Stimulated activated CD8-positive, alpha-beta memory T cell treated with anti-CD3 and anti-CD28 coated beads, Interleukin-4, amount 100 ng/mL, for 1 hour (primary cell): ENCODE measurements at places on chromosomes 12 and 14.

- DNase-seq = no peak
Measured at GRCh38 chr12:69179786-69180185, 59.6 kb upstream of the CPSF6 start.

GRCh38 chr14:67492538-67492937 lies 4.0 kb upstream of the TMEM229B start:
- no peak for DNase-seq

DNA sequence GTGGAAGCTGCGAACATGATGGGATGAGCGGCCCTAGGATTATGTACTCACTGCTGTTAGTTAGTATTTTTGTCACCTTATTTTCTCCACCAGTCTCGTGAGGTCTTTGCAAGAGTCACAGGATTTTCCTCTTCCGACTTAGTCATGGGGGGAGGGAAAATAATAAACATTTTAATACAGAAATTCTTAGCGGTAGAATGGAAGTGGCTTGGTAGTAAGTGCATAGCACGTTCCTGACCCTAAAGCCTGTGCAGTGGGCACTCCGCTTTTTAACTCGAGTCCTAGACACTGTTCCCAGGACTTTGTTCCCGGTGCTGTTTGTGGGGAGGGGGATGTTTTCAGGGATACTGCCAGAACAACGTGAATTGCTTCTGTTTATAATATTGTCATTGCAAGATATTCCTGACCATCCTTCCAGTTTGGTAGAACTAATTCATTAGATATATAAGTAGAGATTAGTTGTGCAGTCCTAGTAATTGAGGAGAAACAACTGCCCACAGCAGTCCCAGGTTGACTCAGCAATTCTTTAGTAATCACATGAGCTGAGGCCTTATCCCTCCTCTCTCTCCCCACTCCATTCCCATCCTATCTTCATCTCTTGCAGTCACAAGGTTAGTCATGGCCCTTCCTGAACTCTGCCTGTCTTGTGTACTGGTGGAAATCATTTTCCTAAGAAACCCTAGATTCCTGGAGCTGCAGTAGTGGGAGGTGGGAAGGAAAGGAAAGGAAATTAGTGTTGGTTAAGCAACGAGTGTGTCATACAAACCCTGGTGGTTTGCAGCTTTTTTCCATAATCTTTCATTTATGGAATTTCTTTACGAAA lies 799 bp downstream of the SLC38A6 start:
- no peak for DNase-seq

- DNase-seq = no peak
Measured at GRCh38 chr12:47085815-47086252, 6.1 kb upstream of the AMIGO2 start.

DNA sequence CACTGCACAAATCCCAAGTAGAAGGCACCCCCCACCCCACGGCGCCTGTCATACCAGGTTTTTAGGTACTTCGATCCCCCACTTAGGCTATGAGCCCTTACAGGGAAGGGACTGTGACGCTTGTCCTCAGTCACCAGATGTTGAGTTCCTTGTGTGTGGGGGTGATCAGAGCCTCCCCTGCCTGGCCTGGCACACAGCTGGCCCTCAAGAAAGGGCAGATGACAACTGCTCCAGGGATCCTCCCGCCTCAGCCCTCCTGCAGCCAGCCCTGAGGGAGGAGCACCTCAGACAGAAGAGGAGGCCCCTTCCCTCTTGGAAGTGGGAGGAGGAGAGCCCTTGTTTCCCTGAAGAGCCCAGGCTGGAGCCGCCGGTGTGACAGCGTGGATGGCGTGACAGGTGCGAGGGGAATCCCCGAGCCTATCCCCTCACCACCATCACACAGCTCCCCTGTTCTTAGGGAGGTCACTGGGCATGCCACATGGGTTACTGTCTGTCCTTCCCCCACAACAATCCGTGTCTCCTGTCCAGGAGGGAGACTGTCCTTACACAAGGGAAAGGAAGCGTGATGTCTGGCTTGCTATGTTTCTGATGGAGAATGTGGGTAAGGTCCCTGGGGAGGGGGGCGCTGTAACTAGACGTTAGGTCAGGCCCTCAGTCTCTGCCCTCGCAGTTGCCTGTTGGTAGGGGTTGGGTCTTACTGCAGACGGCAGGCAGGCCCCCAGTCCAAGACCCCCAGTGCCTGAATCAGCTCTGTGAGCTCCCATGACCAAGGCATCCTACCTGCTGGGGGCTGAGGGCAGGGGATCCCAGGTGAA lies 31.4 kb downstream of the P2RX4 start:
- no peak for DNase-seq

- DNase-seq = no peak
Measured at GRCh38 chr12:18849761-18850160, 111.8 kb downstream of the CAPZA3 start.

DNA sequence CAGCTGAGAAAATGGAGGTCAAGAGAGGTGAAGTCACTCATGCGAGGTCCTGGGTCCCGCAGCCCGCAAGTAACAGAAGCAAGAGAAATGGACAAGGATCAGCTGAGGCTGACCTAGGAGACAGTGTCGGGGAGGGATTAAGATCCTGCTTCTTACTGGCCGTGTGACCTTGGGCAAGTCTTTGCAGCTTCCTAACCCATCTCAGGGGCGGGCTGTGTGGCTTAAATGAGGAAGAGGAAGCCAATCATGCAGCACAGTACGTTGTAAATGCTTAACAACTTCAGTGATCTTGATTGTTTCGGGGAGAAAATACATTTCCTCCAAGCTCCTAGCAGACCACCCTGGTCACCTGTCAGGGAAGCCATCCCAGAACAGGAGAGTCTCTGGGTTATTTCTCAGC lies 7.1 kb upstream of the PGF start:
- DNase-seq = no peak

DNA sequence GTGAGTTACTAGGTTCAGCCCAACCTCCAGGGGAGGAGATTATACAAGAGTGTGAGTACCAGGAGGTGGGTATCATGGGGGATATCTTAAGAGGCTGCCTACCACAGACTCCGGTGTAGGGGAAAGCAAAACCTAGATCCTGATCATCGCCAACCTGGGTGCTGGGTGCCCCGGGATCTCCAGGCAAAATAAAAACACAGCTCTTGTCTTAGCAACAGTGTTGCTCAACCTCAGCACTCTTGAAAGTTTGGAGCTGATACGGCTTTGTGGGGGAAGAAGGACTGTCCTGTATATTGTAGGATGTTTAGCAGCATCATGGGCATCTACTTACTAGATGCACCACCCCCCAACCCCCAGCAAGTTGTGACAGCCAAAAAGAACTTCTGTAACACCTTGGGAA lies 74.5 kb downstream of the CCDC60 start:
- no peak for DNase-seq

GRCh38 chr12:70069221-70070105 lies 173.8 kb upstream of the CNOT2 start:
- DNase-seq = no peak

DNA sequence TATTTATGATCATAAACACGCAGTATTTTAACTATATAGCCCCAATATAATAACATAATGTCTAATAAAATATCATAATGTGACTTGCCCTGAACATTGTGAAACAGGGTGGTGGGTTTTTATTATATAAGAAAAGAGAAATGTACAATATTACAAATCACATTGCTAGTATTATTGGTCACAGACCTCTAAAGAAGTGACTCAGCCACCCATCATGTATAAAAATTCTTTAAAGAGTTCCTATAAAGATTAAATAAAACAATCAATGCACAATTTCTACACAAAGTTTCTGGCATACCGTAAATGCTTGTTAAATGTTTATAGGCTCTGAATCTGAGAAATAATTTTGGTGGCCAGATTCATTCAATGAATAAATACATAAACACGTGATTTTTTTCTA lies 28.9 kb downstream of the ABCC9 start:
- no peak for DNase-seq

GRCh38 chr12:12506496-12506890 lies 56.2 kb downstream of the DUSP16 start:
- no peak for DNase-seq

GRCh38 chr12:63978519-63978918 lies 134.0 kb downstream of the SRGAP1 start:
- DNase-seq = no peak

DNA sequence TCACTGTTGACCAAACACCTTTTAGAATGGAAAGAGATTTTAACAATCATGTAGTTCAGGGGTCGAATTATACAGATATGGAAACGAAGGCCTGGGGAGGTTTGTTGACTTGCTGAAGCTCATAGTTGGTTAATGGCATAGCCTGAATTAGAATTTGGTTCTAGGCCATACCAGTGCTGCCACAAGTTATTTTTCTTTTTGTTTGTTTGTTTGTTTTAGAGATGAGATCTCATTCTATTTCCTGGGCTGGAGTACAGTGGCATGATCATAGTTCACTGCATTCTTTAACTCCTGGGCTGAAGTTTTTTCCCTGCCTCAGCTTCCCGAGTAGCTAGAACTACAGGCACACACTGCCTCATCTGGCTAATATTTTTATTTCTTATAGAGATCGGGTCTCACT lies 25.4 kb upstream of the ALG10B start:
- no peak for DNase-seq

GRCh38 chr12:43208627-43209026 lies 343.4 kb downstream of the ADAMTS20 start:
- DNase-seq = no peak

DNA sequence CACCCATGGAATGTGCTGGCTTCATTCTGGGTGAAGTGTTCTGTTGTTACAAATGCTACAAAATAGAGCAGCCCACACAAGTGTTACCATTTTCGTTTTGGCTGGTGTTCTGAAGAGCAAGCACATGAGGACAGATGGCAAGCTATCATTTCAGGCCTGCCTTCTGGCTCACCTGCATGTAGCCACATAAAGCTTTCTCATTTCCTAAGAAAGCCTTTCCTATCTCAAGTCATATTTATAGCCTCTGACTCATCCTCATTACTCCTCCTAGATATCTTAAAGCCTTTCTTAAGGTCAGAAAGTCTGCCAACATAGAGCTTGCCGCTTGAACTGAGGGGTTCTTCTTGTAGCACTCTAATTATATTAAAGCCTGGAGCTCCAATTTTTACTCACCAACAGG lies 89.0 kb downstream of the PTPRR start:
- DNase-seq = no peak

DNA sequence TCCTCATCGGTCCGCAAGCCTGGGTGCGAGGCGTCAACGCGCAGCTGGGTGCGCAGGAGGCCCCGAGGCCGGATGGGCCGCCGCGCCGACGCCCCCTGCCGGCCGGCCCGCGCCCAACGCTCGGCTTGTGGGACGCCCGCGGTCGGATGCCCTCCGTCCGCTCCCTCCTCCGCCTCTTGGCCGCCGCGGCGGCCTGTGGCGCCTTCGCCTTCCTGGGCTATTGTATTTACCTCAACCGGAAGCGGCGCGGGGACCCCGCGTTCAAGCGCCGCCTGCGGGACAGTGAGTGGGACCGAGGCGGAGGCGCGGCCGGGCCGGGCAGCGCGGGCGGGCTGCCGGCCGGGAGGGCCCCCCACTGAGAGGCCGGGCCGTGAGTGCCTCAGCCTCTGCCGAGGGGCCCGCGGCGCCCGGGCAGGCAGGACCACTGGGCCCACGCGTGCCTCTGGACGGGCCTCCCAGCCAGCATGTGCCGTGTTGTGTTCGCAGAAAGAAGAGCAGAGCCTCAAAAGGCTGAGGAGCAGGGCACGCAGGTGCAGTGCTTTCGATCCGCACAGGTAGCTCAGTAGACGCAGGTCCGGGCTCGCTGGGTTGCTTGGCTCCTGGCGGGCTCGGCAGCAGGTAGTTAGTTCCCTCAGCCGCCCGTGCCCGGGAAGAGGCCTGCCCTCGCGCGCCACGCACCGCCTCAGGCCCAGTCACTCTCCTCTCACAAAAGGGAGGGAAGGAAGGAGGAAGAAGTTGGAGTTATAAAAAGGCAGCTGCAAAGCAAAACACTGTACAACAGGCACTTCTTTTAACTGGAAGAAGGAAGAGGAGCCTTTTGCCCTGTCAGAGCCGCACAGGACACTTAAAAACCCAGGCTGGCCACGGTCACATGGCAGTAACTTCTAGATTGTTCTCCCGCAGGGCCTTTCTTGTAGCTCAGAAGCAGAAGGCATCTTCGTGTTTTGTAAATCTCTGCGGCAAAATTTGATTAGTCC lies at the start of gene TOMM20L:
TSS of gene TOMM20L (plus strand) at position 119 of the 977 bp plus-strand sequence. CDS start at position 147, 28 bp downstream.
- DNase-seq = peak; percentile 22

DNA sequence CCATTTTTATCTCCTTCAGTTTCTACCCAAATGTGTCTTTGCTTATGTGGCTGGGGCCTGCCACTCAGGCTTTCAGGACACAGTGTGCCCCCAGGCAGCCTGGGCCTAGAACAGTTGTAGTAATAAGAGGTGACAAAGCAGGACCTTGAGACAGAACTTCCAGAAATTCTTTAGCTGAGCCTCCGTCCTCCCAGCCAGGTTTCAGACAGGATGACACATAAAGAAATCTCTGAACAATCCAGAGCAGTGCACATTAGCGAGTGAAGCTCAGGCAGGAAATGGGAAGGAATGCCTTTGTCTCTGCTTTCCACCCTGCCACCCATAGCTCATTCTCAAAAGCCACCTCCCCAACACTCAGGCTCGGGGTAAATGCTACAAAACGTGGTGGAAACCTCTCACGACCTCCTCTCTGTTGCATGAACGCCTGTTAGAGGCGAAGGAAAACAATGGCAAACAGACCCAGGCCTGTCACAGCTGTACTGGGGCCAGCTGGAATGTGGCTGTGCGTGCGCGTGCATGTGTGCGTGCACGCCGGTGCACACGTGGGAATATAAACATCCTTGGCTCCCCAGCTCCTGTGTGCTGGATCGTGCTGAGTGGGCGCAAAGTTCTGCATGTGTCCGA lies 286.7 kb downstream of the ZFP36L1 start:
- no peak for DNase-seq

GRCh38 chr14:104322531-104323366 lies 184.4 kb downstream of the KIF26A start:
- DNase-seq = no peak

DNA sequence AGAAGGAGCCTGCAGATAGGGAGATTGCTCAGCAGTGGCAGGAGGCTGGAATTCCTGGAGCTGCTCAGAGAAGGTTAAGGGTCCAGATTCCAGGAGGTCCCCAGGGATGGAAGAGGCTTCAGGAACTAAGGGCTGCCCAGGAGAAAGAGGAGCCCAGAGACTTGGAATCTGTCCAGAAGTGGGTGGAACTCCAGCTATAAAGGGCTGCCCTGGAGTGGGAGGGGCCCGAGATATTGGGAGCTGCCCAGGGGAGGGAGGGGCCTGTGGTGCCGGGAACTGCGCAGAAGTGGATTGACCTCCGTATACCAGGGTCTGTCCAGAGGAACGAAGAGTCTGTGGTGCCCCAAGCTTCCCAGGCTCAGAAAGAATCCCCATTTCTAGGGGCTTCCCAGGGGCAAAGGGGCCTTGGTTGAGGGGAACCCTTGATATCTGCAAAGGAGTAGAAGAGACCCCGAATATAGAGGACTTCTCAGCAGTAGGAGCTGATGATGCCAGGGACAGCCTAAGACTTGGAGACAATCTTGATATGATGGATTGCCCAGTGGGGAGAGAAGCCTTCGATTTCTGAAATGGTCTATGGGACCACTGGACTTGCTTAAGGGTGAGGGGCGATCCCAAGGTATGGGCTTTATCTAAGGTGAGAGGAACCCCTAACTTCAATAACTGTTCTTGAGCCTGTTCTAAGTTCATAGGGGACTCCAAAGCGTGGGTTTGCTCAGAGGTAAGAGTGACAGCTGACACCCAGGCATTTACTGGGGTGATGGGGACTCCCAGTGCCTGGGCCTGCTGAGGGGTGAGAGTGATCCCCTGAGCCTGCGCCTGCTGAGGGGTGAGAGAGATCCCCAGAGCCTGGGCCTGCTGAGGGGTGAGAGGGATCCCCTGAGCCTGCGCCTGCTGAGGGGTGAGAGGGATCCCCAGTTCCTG lies 45.0 kb downstream of the FAM186A start:
- DNase-seq = no peak
